ENCODE measurements at places on chromosomes 16 and 17.

DNA sequence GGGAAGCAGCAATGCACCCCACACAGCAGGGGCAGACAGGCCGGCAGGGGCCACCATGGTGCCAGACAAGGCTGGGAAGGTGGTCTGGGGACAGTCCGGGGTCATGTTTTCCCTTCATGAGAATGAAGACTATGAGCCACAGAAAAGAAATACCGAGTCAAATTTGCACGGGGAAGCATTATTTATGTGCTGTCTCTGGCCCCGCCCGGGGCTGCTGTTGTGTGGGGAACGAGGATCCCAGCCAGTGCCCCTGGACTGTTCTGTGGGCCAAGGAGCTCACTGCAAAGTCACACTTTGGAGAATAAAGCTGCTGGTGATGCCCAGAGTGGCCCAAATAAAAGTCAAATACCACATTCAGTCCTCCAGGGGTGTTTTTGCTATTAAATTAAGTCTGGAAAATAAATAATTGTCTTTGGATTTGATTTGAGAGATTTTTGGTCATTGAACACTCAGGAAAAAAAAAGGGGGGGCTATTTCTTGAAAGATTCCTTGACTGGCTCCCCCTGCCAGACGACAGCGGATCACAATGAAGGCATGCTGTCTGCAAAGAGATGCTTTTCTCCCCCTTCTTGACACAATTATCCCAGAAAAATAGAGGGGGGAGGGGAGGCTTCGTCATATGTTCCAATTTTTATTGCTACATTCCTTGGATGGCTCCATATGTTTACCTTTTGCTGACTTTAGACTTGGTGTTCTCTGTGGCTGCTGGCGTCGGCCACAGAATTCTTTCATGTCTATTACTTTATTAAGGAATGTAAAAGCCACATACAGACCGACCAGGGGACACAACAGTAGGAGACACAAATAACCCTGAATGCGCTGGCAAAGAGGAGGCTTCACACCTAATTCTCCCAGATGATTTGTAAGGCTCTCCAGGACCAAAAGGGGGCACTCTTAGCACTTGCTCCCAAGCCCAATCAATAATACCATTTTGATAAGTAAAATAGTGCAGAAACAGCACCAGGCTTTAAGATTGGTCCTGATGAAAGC lies 27.1 kb upstream of the ANKFN1 start:
- DNase-seq, result no peak

- DNase-seq, result no peak
These were observed 1.1 kb upstream of the RAPGEFL1 start for GRCh38 chr17:40175928-40176753.

GRCh38 chr16:60991886-60992285 lies 1044.4 kb downstream of the CDH8 start:
- no peak for DNase-seq

DNA sequence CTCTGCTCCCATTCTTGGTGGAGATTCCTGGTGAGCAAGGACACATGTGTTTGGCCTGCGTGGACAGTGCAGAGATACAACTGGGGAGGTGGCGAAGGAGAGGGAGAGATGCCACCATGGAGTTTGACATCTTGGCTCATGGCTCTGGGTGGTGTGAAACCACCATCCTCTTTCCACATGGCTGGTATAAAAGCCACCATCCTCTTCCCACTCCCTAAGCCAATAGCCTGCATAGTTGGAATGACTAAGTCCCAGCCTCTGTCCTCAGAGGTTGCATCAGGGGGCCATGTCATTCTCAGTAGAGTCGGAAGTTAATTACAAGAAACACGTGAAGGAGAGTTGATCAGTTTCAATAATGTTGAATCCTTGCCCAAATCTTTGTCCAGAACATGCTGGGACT lies 10.0 kb downstream of the RBFOX1 start:
- no peak for DNase-seq

DNA sequence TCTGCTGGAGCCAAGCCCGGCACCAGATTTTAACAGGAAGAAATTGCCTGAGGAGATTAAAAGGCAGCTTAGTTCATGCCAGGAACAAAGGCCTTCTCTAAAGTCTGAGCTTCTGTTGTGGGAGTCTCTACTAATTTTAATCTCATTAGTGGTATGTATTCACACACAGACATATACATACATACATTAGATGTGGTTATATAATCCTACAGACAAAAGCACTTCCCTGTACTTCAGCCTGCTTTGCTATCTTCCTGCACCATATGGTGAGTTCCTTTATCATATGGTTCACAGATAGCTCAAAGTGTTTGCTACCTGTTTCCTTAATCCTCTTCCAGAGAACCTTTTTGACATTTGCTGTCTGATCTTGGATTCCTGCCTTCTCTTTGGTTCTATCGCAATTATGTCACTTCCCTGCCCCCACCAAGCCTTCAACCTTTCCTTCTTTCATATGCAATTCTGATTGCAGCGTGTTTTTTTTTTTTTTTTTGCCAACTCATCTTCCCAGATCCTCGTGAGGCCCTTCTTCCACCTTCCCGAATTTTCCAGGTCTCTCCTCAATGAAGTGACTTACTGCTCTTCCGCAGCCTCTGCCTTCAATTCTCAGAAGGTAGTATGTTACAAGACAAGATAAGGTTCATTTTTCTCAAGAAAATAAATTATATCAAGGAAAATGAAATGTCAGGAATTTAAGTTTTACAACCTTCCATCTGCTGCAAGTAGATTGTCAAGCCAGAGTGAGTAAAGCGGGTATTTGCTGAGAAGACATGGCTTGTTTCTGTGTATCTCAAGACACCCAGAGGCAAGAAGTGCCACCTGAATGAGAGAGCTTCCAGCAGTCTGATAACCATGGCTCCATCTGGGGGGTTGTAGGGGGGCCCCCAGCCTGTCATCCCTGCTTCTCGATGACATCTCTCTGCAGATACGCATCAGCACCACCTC lies 120.2 kb upstream of the CACNG3 start:
- DNase-seq, result no peak
